Pancreas (tissue), 10 donors: ENCODE measurements at places on chromosomes 13 and 19.

GRCh38 chr13:101258509-101258908 lies 157.8 kb downstream of the NALCN start:
- no peak for DNase-seq

DNA sequence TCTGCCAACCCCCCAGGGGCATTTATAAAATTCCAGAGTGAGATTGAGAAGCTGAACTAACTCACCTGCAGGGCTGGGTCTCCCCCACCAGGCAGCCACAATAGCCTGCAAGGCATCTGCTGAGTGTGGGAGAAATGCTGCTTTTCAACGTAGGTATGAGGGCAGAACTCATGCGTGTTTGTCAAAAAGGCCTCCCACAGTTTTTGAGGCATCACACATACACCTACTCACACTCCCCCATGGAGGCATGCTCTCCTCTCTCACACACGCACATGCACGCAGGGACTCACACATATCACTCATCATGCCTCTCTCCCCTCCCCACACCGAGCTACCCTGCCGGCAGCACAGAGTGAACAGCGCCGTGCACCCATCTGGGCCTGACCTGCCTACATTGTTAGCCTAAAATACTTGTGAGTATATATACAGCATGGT lies 390.5 kb downstream of the FGF9 start:
- no peak for DNase-seq

DNA sequence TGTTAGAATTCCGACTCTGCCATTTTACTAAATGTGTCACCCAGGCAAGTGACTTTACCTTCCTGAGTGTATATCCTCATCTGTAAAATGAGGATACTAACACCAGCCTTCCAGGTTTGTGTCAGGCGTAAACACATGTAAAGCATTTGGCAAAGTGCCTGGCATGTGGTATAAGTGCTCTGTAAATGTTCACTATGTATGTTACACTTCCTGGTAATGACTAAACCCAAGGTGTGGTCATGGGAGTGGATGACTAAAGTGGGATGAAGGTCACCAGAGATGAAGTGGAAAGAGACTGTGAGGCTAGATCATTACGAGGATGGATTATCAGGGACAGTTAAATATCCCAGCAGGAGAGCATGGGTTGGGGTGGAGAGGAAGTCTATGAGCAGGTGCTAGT lies 25.6 kb downstream of the DEDD2 start:
- DNase-seq: no peak

GRCh38 chr13:113166266-113166665 lies 7.8 kb downstream of the PROZ start:
- DNase-seq: no peak

GRCh38 chr19:9885077-9885552 lies 50.0 kb downstream of the PIN1 start:
- DNase-seq: no peak

- no peak for DNase-seq
These were observed 2.5 kb downstream of the LIG4 start for GRCh38 chr13:108212886-108213285.

- no peak for DNase-seq
These were observed 306.9 kb downstream of the SLITRK6 start for GRCh38 chr13:85492283-85492682.

DNA sequence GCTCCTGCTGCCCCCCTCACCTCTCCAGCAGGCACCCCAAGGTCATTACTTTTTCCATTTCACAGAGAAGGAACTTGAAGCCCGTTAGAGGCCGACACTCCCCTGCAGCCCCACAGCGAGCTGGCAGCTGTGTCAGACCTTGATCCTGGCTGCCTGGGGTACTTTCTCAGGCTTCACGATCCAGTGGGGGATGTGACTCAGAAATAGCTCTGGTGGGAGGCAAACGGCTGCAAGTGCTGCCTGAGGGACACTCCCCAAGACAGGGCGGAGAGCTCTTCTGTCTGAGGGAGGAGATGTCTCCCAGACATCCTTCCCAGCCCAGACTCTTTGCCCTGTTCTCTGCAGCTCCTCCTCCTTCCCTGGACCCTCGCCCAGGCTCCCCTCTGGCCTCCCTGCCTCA lies 4.8 kb downstream of the TSKS start:
- DNase-seq: no peak

- peak; percentile 95 for DNase-seq
These were observed 1.9 kb upstream of the HNRNPL start for GRCh38 chr19:38851622-38852230.

GRCh38 chr13:47426126-47426849 lies 529.4 kb upstream of the HTR2A start:
- DNase-seq: no peak

DNA sequence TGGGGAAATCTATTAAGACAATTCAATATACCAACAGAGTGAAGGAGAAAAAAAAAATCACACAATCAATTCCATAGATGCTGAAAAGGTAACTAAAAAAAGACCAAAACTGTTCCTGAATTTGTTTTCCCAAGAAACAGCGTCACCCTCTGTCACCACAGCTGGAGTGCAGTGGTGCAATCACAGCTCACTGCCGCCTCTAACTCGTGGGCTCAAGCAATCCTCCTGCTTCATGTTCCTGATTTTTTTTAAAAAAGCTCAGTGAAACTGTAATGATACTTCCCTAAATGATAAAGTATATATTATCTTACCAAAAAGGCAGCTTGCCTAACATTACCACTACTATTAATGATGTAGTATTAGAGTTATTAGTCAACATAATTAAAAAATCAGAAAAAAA lies 19.6 kb upstream of the ZFP14 start:
- DNase-seq: no peak

DNA sequence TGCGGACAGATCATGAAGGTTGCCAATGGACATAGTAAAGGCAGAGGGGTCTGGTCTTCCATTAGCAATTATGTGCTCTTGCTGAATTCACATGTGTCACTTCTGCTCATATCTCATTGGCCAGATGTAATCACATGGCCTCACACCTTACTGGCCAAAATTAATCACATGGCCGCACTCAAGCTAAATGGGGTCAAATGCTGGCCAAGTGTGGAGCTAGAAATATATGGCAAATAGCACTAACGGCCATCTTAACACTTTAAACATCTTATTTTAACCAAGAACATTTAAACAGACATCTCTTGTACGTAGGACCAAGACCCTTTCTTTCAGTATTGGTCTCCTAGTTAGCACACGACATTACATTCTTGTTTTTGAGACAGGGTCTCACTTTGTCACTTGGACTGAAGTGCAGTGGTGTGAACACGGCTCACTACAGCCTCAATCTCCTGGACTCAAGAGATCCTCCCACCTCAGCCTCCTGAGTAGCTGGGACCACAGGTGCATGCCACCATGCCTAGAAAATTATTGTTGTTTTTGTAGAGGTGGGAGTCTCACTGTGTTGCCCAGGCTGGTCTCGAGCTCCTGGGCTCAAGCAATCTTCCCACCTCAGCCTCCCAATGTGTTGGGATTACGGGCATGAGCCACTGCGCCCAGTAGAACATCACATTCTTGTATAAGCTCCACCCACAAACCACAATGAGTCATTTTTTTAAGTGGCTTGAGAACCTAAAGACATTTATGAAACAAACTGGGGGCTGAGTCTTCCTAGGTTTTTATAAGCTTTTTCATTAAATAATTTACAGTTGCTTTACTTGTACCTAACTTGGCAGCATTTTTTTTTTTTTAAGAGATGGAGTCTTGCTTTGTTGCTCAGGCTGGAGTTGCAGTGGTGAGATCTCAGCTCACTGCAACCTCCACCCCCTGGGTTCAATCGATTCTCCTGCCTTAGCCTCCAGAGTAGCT lies 2.9 kb upstream of the PTOV1 start:
- no peak for DNase-seq

- peak; percentile 11 for DNase-seq
These were observed 872 bp downstream of the FARSA start for GRCh38 chr19:12932392-12933286.

DNA sequence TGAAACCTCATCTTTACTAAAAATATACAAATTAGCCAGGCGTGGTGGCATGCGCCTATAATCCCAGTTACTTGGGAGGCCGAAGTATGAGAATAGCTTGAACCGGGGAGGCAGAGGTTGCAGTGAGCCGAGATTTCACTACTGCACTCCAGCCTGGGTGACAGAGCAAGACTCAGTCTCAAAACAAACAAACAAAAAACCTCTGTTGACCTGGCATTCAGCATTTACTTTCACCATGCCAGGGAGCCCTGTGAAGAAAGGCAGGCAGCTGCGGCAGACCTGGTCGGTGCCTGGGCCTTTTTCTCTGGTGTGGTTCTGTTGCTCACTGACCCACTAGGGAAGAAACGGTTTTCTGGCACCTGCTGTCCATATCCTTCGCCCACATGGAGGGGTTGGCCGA lies 49.8 kb downstream of the DNM2 start:
- no peak for DNase-seq

GRCh38 chr13:86569974-86570373 lies 770.8 kb upstream of the SLITRK6 start:
- DNase-seq: no peak

DNA sequence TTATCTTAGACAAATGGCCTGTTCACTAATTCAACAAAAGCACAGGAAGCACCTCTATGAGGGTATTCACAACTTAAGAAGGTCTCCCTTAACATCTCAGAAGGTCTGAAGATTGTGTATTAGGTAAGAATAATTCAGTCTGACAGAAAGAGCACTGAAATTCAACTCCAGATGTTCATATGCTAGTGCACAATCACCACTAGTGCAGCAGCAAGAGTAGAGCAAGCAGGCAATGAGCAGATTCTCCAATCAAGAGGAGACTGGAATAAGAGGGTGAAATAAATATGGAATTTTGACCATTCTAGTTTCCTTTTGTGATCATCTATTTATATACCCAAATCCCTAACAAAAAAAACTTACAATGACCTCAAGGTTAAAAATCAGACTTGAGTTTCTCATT lies 52.0 kb downstream of the MPHOSPH8 start:
- no peak for DNase-seq

- no peak for DNase-seq
These were observed 30.2 kb upstream of the UBE2L5 start for GRCh38 chr13:30391956-30392680.

- no peak for DNase-seq
These were observed 55.2 kb downstream of the GARRE1 start for GRCh38 chr19:34309368-34310138.

- DNase-seq: no peak
These were observed 103.9 kb downstream of the DOCK9 start for GRCh38 chr13:98874029-98874397.

GRCh38 chr19:4472174-4472974 lies at the start of gene HDGFL2:
TSS of gene HDGFL2 (plus strand) at chr19:4472297. CDS start at chr19:4472351, 54 bp downstream.
- no peak for DNase-seq

DNA sequence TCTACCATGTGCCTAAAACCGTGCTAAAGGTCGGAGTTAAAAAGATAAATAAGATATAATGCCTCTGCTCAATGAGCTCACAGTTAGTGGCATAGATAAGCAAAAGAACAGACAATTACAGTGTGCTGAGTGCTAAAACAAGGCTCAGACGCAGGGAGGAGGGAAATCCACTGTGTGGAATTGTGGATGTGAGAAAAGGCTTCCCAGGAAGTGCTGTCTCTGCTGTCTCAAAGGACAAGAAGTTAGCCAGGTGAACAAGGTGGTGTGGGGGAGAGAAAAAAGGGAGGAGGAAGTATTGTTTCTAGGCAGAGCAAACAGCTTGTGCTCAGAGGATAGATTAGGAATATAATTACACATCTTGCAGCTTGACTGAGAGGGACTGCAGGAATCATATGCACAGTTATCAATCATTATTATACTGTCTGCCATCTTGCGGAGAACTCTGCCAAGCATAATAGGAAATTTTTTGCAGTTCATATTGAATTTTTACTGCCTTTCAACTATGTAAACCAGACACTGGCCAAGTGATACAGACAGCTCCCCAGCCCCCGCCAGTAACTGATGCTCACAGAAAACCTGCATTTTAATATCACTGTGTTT lies 9.3 kb downstream of the C13orf42 start:
- DNase-seq: no peak

- no peak for DNase-seq
These were observed 25.7 kb downstream of the CEBPG start for GRCh38 chr19:33399081-33399744.

DNA sequence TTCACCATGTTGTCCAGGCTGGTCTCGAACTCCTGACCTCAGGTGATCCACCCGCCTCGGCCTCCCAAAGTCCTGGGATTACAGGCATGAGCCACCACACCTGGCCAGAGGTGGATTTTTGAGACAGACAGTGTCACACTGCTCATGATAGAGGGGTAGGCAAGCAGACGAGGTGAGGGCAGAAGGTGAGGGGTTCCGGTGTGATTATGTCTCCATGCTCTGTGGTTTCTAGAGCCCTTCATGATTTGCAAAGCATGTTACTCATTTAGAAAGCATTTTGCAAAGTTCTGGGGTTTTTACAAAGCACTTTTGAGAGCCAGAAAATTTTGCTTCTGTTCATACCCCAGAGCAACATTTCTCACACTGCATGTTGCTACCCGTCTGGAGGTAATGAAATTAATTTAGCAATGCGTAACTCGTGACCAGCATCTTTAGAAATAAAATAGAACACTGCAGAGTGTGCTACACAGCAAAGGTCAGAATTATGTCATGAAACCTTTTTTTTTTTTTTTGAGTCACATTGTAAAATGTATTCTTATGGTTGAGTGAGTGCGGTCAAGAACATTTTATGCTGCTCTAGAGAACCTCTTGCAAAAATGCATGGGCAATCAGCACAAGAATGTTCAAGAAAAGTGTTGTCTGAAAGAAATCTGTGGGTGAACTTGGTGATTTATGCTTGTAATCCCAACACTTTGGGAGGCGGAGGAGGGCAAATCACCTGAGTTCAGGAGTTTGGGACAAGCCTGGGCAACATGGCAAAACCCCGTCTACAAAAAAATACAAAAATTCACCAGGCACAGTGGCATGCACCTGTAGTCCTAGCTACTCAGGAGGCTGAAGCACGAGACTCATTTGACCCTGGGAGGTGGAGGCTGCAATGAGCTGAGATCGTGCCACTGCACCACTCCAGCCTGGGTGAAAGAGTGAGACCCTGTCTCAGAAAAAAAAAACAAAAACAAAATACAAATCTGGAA lies 58.0 kb downstream of the MAP4K1 start:
- DNase-seq: no peak

DNA sequence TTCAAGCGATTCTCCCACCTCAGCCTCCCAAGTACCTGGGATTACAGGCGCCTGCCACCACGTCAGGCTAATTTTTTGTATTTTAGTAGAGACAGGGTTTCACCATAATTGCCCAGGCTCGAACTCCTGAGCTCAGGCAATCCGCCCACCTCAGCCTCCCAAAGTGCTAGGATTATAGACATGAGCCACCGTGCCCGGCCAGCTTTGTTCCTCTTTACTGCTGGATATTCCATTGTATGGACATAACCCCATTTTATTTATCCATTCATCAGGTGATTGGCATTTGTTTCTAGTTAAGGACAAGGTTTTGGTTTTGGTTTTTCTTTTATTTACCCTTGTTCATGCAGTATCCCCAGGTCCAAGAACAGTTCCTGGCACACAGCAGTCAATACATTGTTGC lies 4.1 kb upstream of the RPS9 start:
- peak; percentile 18 for DNase-seq

- DNase-seq: no peak
These were observed 50.9 kb downstream of the TMEM255B start for GRCh38 chr13:113809934-113810333.

- no peak for DNase-seq
These were observed 509.9 kb upstream of the GPC6 start for GRCh38 chr13:92716749-92717148.

GRCh38 chr13:26896986-26897668 lies 136.5 kb upstream of the GPR12 start:
- no peak for DNase-seq
